ENCODE measurements at places on chromosomes 3 and 15. TPM values are rescaled to one million over a fixed set of nuclear protein-coding genes. Genes with fewer than 3 reads are reported as not detected.

The C2CD4A gene
- polyA plus RNA-seq = not detected

The CEP97 gene
- polyA plus RNA-seq = 1.2 TPM

The SPTSSB gene
- polyA plus RNA-seq = not detected

The TEX55 gene
- polyA plus RNA-seq = not detected

The DCLK3 gene
- not detected for polyA plus RNA-seq

The SATB1 gene
- polyA plus RNA-seq = 10.7 TPM

The RLBP1 gene
- polyA plus RNA-seq = not detected

The PDHB gene
- polyA plus RNA-seq = 69.2 TPM

The CCDC13 gene
- 0.19 TPM for polyA plus RNA-seq

The CPNE4 gene
- not detected for polyA plus RNA-seq

The KLF15 gene
- polyA plus RNA-seq = 0.24 TPM

The CCDC33 gene
- polyA plus RNA-seq = not detected

The RTP1 gene
- polyA plus RNA-seq = not detected

The C3orf49 gene
- polyA plus RNA-seq = not detected

The KIF7 gene
- polyA plus RNA-seq = 11.5 TPM

The NME9 gene
- not detected for polyA plus RNA-seq

The TMEM207 gene
- polyA plus RNA-seq = not detected

The TGM4 gene
- polyA plus RNA-seq = 0.10 TPM

GRCh38 chr3:7205962-7206361 lies 345.0 kb downstream of the GRM7 start:
- H3K27me3 ChIP-seq = no peaks in the 10 kb centered on the region
- DNase-seq = no peak
- H3K4me3 ChIP-seq = no peak overlapping the region
- H3K27ac ChIP-seq = no peak overlapping the region

DNA sequence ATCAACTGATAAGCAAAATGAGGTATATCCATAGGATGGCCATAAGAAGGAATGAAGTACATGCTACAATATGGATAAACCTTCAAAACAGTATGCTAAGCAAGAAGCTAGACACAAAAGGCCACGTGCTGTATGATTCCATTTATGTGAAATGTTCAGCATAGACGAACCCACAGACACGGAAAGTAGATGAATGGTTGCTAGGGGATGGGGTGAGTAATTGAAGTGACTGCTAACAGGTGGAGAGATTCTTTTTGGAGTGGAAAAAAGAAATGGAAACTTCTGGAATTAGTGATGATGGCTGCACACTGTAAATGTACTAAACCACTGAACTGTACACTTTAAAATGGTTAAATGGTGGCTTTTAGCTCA lies 630 bp upstream of the EFCAB12 start:
- no peak overlapping the region for H3K4me3 ChIP-seq
- no peak overlapping the region for H3K27ac ChIP-seq
- no peaks in the 10 kb centered on the region for H3K4me1 ChIP-seq

GRCh38 chr3:72123908-72124441 lies 339.0 kb upstream of the PROK2 start:
- peaks cover 6% of the 10 kb centered on the region for H3K27me3 ChIP-seq
- no peak overlapping the region for H3K4me3 ChIP-seq
- peaks cover 1% of the 10 kb centered on the region for H3K4me1 ChIP-seq
- peak; percentile 78 for DNase-seq
- no peak overlapping the region for H3K27ac ChIP-seq

- no peak for DNase-seq
- H3K27ac ChIP-seq = no peak overlapping the region
- no peaks in the 10 kb centered on the region for H3K27me3 ChIP-seq
Measured at GRCh38 chr3:192902549-192902948, 15.1 kb downstream of the MB21D2 start.

DNA sequence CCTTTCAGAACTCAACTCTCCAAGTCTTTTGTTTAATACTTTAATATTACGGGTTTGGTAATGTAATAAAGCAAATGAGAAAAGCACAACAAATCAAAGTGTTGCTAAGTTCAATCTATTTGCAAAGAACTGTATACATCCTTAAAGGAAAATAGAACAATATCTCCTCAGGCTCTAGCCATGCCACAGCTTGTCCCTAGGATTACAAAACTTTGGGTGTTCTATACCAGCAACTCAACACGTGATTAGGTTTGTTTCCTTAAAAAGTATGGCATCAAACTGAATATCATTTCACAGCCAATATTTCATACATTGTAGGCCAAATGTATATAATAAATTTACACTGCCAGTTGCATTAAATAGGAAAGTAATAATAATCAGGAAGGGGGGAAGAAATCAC lies 418.6 kb upstream of the MDFIC2 start:
- DNase-seq = no peak
- no peak overlapping the region for H3K27ac ChIP-seq
- H3K36me3 ChIP-seq = no peaks in the 10 kb centered on the region
- no peak overlapping the region for H3K4me3 ChIP-seq
- no peaks in the 10 kb centered on the region for H3K27me3 ChIP-seq

- no peak overlapping the region for H3K27ac ChIP-seq
- DNase-seq = no peak
Measured at GRCh38 chr3:67641451-67641850, 13.0 kb downstream of the SUCLG2 start.

DNA sequence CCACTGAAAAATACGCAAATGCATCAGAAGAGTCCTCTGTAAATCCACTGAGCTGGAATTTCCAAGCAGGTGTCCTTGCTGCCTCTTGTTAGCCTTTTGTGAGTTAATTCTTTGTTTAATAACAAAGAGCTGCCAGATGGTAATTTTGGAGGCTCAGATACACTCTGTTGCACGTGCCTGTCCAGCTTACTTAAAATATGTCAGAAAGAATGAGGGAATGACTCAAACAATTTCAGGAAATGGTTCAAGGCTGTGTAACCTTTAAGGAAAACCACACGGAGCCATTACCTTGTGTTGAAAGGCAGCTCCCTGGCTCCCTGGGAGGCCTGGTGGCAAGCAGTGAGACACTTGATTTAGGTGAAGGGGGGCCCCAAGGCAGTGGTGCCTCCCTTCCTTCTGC lies 302.2 kb upstream of the CTDSPL start:
- no peak overlapping the region for H3K27ac ChIP-seq
- no peaks in the 10 kb centered on the region for H3K4me1 ChIP-seq
- peaks cover 7% of the 10 kb centered on the region for H3K27me3 ChIP-seq
- no peaks in the 10 kb centered on the region for H3K36me3 ChIP-seq

DNA sequence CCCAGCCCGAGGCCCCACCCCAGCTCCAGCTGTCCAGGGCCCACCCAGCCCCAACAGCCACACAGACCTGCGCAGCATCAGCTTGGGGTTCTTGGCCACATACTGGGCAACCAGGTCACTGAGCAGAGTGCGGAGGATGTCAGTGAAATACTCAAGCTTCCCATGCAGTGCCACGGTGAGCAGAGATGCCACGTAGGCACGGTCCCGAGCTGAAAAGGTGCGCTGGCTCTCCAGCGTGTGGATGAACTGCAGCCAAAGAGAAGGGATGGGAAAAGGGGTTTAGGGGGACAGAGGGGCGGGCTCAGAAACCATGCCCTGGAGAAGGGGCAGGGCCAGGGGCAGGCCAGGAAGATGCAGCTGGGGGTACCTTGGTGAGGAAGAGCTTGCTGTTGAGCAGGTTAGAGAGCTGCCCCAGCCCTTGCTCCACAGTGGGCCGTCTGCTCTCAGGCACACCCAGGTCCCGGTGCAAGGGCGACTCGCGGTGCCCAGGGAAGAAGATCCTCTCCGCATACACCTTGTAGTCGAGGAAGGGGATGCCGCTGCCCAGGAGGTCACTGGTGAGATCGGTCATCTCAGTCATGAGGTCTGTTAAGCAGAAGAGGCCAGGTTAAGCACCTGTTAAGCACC lies 17.4 kb downstream of the PLXNB1 start:
- no peak for DNase-seq
- no peaks in the 10 kb centered on the region for H3K27me3 ChIP-seq
- no peaks in the 10 kb centered on the region for H3K4me1 ChIP-seq
- no peak overlapping the region for H3K4me3 ChIP-seq

DNA sequence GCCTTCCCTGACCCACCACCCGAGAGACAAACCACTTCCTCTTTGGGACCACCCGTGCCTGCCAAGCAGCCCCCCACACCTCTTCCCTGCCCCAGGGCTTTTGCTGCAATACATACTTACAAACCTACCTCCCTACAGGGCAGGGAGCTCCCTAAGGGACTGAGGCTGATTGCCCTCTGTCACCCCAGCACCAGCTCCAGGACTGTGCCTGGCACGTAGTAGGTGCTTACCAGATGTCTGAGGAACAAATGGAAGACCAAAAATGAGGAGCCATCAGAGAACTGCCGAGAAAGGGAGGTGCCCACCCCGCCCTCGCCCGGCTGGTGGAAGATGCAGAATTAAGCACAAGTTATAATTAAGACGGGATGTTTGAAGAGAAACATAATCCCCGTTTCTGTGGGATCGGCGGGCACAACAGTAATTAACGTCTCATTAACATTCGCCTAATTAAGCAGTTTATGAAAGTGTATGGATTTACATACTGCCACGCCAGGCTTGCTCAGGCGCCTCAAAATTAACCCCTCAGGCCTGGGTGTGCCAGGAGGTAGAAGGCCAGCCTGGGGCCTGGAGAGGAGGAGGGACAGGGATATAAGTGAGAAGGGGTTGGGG lies 130.1 kb upstream of the LINGO1 start:
- peaks cover 29% of the 10 kb centered on the region for H3K27me3 ChIP-seq
- no peak overlapping the region for H3K4me3 ChIP-seq
- H3K36me3 ChIP-seq = no peaks in the 10 kb centered on the region
- DNase-seq = no peak
- H3K4me1 ChIP-seq = no peaks in the 10 kb centered on the region

- 0 out of 2 replicates have a peak, but pooled peaks cover 2% of the 10 kb centered on the region for H3K4me1 ChIP-seq
- H3K4me3 ChIP-seq = no peak overlapping the region
- no peak overlapping the region for H3K27ac ChIP-seq
- peak; percentile 30 for DNase-seq
Measured at GRCh38 chr3:183688874-183689273, 8.7 kb upstream of the YEATS2 start.

DNA sequence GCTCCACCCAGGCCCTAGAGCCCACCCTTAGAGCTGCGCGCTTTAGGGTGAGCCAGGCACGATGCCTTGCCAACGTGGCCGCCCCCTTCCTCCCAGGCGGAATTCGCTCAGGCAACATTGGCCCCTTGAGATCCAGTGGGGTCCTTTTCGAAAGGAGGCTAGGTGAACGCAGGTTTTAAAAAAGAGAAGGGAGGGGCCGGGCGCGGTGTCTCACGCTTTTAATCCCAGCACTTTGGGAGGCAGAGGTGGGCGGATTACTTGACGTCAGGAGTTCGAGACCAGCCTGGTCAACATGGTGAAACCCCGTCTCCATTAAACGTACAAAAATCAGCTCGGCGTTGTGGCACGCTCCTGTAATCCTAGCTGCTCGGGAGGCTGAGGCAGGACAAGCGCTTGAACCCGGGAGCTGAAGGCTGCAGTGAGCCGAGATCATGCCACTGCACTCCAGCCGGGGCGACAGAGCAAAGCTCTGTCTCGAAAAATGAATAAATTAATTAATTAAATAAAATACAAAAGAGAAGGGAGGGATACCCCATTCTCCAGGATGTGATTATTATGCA lies 984 bp upstream of the RPP25 start:
- DNase-seq = no peak
- H3K4me1 ChIP-seq = peaks cover 8% of the 10 kb centered on the region
- H3K27me3 ChIP-seq = peaks cover 45% of the 10 kb centered on the region
- H3K36me3 ChIP-seq = no peaks in the 10 kb centered on the region

GRCh38 chr15:66884661-66885237 lies 180.7 kb upstream of the SMAD3 start:
- no peak overlapping the region for H3K27ac ChIP-seq
- H3K36me3 ChIP-seq = no peaks in the 10 kb centered on the region
- DNase-seq = no peak
- no peaks in the 10 kb centered on the region for H3K27me3 ChIP-seq
- peaks cover 20% of the 10 kb centered on the region for H3K4me1 ChIP-seq

GRCh38 chr15:42385206-42385979 lies 26.1 kb downstream of the CAPN3 start:
- H3K36me3 ChIP-seq = no peaks in the 10 kb centered on the region
- peak; percentile 62 for DNase-seq
- H3K27ac ChIP-seq = no peak overlapping the region
- peaks cover 6% of the 10 kb centered on the region for H3K4me1 ChIP-seq

Measured in IMR-90 (cell line).